NCI-H460 (cell line): ENCODE measurements at places on chromosomes 6 and 20. TPM values are rescaled to one million over a fixed set of nuclear protein-coding genes. Genes with fewer than 3 reads are reported as not detected.

GRCh38 chr6:123759472-123759871 lies 44.2 kb upstream of the NKAIN2 start:
- DNase-seq: no peak

- no peak for DNase-seq
These were observed 76.9 kb downstream of the NOL4L start for GRCh38 chr20:32507998-32508774.

- DNase-seq: no peak
These were observed 27.8 kb downstream of the PPP1R16B start for GRCh38 chr20:38833154-38833856.

DNA sequence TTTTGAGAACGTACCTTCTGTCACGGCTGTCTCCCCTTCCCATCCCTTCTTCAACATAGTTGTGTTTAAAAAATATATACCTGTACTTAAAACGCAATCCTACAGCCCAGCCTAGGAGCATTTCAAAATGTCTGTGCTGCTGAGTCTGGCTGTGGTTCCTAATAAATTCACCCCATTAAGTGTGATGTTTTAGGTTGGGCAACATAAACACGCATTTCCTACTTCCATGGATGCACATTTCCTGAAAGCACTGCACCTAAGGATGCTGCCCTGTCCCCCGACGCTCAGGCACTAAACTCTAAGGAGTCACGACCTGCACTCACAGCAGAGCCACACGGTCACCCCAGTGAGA lies 1.2 kb downstream of the REV3L start:
- no peak for DNase-seq

GRCh38 chr20:14782731-14783130 lies 445.3 kb upstream of the FLRT3 start:
- DNase-seq: no peak

DNA sequence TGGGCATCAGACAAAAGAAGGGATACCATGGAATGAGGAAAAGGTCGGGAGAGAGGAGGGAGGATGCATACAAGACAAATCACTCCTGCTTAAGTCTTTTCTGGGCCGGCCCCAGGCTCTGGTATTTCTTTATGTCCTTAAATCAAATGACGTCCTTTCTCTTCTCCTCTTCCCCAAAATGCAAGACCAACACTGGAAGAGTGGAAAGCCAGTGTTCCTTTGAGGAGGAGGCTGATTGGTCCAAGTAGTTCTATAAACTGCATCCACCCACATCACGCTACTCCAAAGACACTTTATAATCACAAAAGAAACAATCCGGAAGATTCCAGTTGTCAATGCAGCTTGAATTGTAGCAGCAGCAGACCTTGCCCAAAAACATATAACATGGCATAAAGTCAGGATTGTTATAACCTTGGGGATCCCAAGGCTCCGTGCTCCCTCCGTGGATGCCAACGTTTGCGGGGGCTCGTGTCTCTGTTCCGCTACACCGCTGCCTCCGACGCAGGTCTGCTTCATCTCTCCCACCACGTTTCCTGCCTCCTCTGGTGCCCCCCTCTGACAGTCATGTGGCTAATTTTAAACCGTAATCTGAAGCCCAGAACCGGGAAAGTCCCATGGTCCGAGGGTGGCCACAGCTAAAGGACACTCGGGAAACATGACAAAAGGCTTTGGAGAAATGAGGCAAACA lies 47.1 kb downstream of the MCUR1 start:
- no peak for DNase-seq

The SGK2 gene
- total RNA-seq: 0.15 TPM in 1 of 2 replicates, not detected in the other

The HAO1 gene
- total RNA-seq: not detected in 2 replicates

The C6orf136 gene
- total RNA-seq: 7.5 and 8.3 TPM in 2 replicates

The SNAI1 gene
- 2.2 and 2.3 TPM in 2 replicates for total RNA-seq

The SLC25A27 gene
- total RNA-seq: 8.8 and 22.6 TPM in 2 replicates

The CAGE1 gene
- total RNA-seq: not detected in 2 replicates
